ENCODE measurements at places on chromosomes 4 and X.

GRCh38 chr4:94819371-94820168 is 61.8 kb downstream of the BMPR1B start:
- DNase-seq: no peak

GRCh38 chr4:2412534-2412884 is 5.9 kb downstream of the ZFYVE28 start:
- no peak for DNase-seq

DNA sequence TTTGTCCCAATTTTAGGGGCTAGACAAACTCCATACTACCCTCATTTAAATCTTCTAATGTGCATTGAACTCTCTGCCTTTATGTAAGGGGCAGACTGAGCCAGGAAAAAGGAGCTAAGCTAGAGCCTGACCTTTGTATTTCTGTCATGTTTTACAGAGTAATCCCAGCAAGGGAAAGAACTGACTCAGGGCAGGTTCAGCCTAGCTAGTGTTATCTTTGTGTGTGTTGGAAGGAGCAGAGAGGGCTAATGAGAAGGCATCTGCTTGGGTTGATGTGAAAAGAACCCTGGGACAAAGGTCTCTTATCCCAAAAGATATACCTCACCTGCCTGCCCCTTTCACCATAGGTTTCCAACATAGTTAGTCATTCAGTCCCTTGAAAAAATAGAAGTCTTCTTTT is 31.7 kb downstream of the IGSF1 start:
- no peak for DNase-seq

DNA sequence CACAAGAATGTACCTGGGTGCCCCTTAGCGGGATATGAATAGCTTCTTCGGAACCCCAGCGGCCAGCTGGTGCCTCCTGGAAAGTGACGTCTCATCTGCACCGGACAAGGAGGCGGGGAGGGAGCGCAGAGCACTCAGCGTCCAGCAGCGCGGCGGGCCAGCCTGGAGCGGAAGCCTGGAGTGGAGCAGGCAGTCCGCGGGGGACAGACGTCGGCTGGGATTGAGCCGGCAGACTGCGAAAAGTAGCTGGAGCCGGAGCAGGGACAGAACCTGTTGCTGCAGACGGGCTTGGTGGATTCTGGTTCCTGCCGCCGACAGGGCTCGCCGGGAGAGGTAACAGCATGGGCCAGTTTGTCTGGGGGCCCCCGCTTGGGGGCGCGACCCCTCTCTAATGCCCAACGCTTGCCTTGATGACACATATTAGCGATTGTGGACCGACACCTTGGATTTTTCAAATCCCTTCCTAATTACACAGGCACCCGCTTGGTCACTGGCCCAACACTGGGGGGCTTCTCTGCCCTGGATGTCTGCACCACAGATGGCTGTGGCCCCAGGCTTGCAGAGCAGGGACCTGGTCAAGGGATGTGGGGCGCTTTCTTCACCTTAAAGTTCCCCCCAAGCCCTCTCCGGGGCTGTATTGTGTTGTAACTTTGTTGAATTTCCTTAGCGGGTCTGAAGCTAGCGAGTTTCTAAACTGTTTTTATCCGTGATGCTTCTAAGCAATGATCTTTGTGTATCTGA is at the start of gene NPFFR2:
Gene NPFFR2 (plus strand): TSS at position 133 of the 741 bp plus-strand sequence. CDS start 96,592 bp downstream, outside the sequence.
- DNase-seq: no peak

GRCh38 chr4:113742643-113743042 is 18.9 kb downstream of the CAMK2D start:
- no peak for DNase-seq

DNA sequence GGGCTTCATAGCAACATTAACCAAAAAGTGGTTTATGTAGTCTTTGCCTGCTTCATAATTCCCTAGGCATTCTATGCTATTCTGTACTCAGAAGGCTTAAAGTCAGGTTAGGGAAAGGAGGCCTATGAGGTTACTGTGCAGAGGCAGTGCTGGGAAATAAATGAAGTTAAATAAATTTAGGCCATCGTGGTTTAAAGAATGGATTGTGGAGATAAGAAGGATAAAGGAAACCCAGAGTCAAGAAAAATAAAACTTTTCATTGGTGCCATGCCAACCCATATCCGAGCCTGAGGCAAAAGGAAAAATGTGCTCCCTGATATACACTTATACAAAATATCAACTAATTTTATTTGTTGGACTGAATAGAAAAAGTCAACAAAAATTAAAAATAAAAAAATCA is 70.2 kb downstream of the AR start:
- no peak for DNase-seq

DNA sequence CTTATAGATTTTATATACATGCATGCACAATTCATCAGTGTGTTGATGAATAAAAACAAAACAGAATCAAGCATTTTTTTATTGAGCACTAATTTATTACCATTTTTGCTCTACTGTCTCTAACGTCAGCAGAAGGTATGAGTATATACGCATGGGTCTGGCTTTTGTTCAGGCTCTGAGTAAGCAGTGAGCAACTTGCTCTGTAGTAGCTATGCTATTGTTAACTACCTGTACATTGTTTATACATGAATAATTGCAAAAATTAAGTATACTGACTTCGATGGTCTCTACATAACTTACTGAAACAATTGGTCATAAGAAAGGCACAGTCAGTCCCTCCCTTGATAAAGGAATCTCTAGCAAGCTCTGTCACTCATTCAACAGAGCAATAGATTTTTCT is 122.9 kb downstream of the RS1 start:
- no peak for DNase-seq

- DNase-seq: no peak
Observed at GRCh38 chr4:8201321-8201781, 2.3 kb downstream of the SH3TC1 start.

- peak; percentile 23 for DNase-seq
Observed at GRCh38 chr4:33696586-33696985, 2547.7 kb downstream of the ARAP2 start.

- DNase-seq: no peak
Observed at GRCh38 chr4:148495463-148495862, 53.2 kb upstream of the NR3C2 start.

DNA sequence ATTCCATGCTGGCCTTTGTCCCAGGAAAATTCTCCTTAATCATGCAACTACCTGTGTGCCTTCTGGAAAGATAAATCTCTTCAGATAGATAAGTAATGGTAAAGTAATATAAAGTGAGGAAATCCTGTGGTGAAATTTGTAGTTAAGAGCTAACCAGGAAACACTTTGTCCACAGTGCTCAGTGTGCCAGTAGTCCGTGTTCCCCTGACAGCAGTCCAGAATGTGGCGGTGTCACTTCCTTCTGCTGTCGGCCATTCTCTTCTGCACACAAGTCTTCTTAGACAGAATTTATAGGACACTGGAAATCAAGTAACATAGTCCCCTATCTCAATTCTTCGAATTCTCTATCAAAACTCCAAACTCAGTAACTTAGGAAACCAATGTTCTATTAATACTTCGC is 5.7 kb upstream of the CXXC4 start:
- DNase-seq: no peak

DNA sequence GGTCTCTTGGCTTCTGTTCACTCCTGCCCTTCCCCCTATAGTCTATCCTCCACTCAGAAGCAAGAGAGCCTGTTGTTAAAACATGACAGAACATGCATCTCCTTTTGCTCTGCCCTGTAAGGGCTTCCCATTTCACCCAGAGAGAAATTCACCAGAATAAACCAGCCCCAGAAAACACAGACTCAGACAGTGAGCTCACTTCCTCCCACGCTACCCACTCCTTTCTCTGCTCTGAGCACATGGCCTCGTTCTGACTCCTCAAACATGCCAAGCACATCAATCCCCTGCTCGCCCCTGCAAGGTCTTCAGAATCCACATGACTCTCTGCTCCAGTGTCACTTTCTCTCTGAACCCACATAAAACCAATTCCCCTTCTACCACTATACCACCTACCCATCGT is 50.4 kb downstream of the MID1 start:
- peak; percentile 18 for DNase-seq

DNA sequence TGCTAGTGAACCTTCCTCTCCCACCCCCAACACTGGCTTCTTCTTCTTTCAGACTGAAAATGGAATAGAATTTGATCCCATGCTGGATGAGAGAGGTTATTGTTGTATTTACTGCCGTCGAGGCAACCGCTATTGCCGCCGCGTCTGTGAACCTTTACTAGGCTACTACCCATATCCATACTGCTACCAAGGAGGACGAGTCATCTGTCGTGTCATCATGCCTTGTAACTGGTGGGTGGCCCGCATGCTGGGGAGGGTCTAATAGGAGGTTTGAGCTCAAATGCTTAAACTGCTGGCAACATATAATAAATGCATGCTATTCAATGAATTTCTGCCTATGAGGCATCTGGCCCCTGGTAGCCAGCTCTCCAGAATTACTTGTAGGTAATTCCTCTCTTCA is 14.7 kb downstream of the TNMD start:
- no peak for DNase-seq

DNA sequence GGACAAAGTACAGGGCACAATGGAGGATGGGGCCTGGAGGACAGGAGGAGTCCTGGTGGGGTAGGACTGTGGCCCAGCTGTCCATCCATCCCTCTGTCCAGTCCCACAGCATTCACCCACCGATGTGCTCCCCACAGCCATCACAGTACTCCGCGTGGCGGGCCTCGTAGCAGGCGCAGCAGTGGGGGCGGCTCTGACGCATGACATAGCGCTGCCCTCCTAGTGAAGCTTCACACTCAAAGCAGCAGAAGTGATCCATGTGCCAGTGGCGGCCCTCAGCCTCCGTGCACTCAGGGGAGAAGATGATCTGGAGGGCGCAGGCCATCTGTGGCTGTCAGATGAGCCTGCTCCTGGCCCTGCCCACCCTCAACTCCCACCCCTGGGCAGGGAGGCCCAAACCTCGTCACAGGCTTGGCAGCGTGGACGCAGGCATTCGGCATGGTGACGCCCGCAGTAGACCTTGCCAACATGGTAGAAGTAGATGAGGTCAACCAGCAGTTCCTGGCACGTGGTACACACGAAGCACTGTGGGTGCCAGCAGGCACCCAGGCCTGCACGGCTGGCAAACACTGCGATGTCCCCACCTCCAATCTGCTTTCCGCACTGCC is 6.3 kb downstream of the PLP2 start:
- no peak for DNase-seq

- DNase-seq: no peak
Observed at GRCh38 chrX:78693012-78693411, 33.9 kb upstream of the RTL3 start.

DNA sequence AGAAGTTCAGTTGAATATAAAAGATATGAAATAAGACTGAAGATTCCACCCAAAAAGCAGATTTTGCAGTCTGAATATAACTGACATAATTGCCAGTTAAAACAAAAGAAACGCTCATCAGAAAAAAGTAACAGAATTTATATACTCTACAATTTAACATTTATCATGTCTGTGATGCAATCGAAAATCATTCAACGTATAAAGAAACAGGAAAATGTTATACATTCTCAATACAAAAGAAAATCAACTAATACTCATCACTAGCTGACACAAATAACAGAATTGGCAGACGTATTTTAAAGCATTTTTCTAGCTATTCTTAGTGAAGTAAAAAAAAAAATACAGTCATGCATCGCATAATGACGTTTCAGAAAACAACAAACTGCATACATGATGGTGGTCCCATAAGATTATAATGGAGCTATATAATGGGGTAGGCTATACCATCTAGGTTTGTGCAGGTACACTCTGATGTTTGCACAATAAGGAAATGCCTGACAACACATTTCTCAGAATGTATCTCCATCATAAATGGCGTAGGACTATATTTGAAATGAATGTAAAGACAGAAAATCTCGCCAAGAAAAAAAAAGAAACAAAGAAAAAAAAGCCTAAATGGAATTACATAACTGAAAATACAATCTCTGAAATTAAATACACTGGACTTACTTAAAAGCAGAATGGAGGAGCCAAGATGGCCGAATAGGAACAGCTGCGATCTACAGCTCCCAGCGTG is 34.3 kb downstream of the OR13H1 start:
- no peak for DNase-seq

GRCh38 chrX:47611926-47612325 is 7.7 kb downstream of the SYN1 start:
- no peak for DNase-seq

DNA sequence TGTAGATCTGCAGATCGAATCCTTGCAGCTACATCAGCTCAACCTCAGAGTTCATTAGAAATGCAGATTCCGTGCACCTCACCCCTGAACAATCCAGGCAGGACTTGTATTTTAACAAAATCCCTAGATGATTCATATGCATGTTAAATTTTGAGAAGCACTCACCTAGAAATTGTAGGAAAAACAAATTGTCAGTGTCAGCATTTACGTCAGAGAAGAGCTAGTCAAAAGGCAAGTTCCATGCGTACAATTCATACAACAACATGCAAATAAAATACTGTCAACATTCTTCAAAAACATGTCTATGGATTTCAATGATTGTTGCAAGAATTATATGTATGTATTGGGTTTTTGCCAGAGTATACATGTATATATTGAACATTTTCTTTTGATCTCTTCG is 504.5 kb downstream of the NLGN4X start:
- no peak for DNase-seq

GRCh38 chrX:48848847-48849246 is 13.4 kb upstream of the PCSK1N start:
- no peak for DNase-seq

- DNase-seq: no peak
Observed at GRCh38 chrX:68658530-68658929, 11.1 kb downstream of the STARD8 start.

- no peak for DNase-seq
Observed at GRCh38 chr4:182918044-182918607, 940 bp upstream of the DCTD start.

- no peak for DNase-seq
Observed at GRCh38 chr4:7727749-7728148, 211.9 kb downstream of the AFAP1 start.

DNA sequence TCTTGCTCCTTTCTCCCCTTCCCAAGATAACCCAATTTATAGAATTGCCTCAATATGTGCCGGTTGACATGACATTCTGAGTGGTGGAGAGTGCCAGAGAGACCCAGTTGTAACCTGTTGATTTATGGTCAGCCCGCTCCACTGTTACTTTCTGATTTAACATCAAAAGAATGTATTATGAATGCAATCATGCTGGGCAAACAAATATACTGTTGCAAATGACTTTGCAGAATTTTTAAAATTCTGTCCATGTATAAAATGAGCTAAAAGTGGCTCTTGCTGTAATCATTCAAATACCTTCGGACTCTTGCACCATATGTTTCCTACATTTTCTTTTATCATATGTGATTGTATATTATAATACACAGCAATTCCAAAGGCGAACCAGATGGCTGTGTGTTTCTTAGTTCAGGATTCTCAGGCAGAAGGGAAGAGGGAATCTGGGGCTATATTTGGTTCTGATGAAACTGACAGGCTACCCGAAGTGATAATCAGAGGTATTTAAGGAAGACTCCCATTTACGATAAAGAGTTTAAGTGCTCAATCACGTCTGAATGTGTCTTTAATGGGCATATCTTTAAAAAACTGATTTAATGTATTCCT is 131.7 kb downstream of the CLCN4 start:
- peak; percentile 28 for DNase-seq

- DNase-seq: no peak
Observed at GRCh38 chr4:150212927-150213326, 134.7 kb downstream of the DCLK2 start.

GRCh38 chr4:99054428-99054994 is 34.1 kb downstream of the ADH5 start:
- no peak for DNase-seq

GRCh38 chr4:55820279-55820678 is 689 bp downstream of the EXOC1L start:
- DNase-seq: no peak

- DNase-seq: no peak
Observed at GRCh38 chrX:140151316-140151715, 186.0 kb upstream of the CXorf66 start.

Data from fibroblast of skin of right quadriceps (primary cell).